ENCODE measurements at places on chromosomes 1 and 21. TPM values are rescaled to one million over a fixed set of nuclear protein-coding genes. Genes with fewer than 3 reads are reported as not detected.

GRCh38 chr1:117708323-117709248 is 102.7 kb downstream of the TENT5C start:
- no peaks in the 10 kb centered on the region for H3K27me3 ChIP-seq
- H3K36me3 ChIP-seq = no peaks in the 10 kb centered on the region
- no peak for DNase-seq
- no peaks in the 10 kb centered on the region for H3K4me1 ChIP-seq
- no peak overlapping the region for H3K27ac ChIP-seq
- H3K4me3 ChIP-seq = no peak overlapping the region

DNA sequence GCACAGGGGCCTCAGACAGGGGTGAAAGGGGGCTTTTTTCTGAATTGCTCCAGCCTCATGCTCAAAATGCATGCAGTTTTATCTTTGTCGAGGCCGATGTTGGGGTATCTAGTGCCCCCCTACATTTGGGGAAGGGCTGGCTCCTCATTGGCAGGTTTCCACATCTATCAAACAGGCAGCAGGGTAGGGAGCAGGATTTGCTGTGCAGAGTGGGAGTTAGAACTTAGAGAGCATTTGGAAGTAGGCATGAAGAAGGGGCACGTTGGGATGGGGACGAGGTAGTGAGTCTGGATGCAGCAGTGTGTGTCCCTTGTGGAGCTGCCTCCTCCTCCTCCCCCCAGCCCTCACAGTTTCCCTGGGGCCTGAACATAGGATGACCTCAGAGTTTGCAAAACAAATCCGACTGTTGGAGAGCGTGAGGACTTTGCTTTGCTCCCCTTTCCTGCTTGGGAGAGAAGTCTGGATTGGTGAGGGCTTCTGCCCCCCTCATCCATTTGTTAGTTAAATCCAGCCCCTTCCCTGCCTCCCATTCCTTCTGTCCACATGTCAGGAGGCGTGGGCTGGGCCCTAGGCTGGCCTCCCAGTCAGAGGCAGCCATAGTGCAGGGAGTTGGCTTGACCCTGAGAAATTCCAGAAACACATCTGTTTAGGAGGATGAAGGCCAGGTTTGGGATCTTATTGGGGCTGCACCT is 36.9 kb upstream of the GPR37L1 start:
- H3K4me3 ChIP-seq = no peak overlapping the region
- H3K4me1 ChIP-seq = peaks cover 11% of the 10 kb centered on the region
- H3K36me3 ChIP-seq = no peaks in the 10 kb centered on the region
- DNase-seq = peak; percentile 89

GRCh38 chr1:228311091-228311490 is 95.5 kb downstream of the TRIM11 start:
- no peak overlapping the region for H3K4me3 ChIP-seq
- H3K27ac ChIP-seq = no peak overlapping the region
- DNase-seq = no peak
- no peaks in the 10 kb centered on the region for H3K4me1 ChIP-seq

GRCh38 chr21:10539956-10540355 is 18.6 kb downstream of the TPTE start:
- H3K27ac ChIP-seq = no peak overlapping the region
- no peaks in the 10 kb centered on the region for H3K4me1 ChIP-seq
- DNase-seq = no peak

- H3K36me3 ChIP-seq = no peaks in the 10 kb centered on the region
- DNase-seq = no peak
- H3K27ac ChIP-seq = no peak overlapping the region
- no peak overlapping the region for H3K4me3 ChIP-seq
- H3K4me1 ChIP-seq = no peaks in the 10 kb centered on the region
- no peaks in the 10 kb centered on the region for H3K27me3 ChIP-seq
These were observed 30.8 kb upstream of the DMBX1 start for GRCh38 chr1:46458846-46459245.

- peaks cover 7% of the 10 kb centered on the region for H3K4me1 ChIP-seq
- no peaks in the 10 kb centered on the region for H3K36me3 ChIP-seq
- H3K27ac ChIP-seq = peak overlapping the region; percentile 76
- H3K4me3 ChIP-seq = no peak overlapping the region
These were observed 28.5 kb downstream of the LRRC8B start for GRCh38 chr1:89553157-89553556.

GRCh38 chr1:70084314-70084915 is 121.0 kb downstream of the LRRC40 start:
- H3K4me3 ChIP-seq = no peak overlapping the region
- H3K27ac ChIP-seq = no peak overlapping the region
- H3K36me3 ChIP-seq = no peaks in the 10 kb centered on the region
- no peak for DNase-seq
- H3K4me1 ChIP-seq = no peaks in the 10 kb centered on the region

TNFRSF1B gene
- total RNA-seq = 35.1 TPM

DNA sequence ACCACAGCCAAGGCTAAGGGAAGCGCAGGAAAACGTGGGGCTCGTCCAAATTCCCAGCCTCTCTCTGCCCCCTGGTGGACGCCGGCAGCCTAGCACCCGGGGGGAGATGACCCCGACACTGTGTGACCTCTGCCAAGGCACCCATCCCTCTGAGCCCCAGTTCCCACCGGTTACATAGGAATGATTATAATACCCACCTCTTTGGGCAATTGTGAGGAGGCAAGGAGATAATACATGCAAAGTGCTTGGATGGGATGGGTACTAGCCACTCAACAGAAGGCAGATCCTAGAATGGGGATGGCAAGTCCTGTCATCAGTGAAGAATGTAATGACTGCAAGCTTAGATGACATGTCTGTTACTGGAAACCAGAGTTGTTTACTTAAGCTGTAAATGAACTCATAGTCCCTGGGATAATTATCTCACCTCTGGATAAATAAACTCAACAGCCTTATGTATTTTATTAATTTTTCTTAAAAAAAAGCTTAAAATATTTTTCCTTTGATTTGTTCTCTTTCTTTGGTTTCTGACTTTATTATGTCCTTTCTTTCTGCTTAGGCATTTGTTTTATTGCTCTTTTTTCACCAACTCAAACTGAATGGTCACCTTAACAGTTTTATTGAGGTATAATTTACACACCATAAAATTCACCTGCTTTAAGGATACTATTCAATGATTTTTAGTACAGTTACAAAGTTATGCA is 11.3 kb upstream of the BMP8B start:
- no peak overlapping the region for H3K4me3 ChIP-seq
- no peaks in the 10 kb centered on the region for H3K36me3 ChIP-seq
- no peaks in the 10 kb centered on the region for H3K27me3 ChIP-seq
- H3K4me1 ChIP-seq = no peaks in the 10 kb centered on the region

- no peaks in the 10 kb centered on the region for H3K27me3 ChIP-seq
- no peaks in the 10 kb centered on the region for H3K36me3 ChIP-seq
- no peak overlapping the region for H3K4me3 ChIP-seq
These were observed 18.3 kb upstream of the EPB41 start for GRCh38 chr1:28895896-28896608.

PTGS2 gene
- 1.6 TPM for total RNA-seq

All from breast epithelium (tissue), 4 donors.